Activated T-helper 9 cell treated with anti-CD3 and anti-CD28 coated beads, Interleukin-2, amount 50 U/mL, for 16 hours (primary cell): ENCODE measurements at places on chromosomes 2 and 18.

GRCh38 chr2:35428548-35428947 is 927.0 kb upstream of the CRIM1 start:
- DNase-seq, result no peak

GRCh38 chr2:27130396-27130795 is 4.0 kb downstream of the PREB start:
- no peak for DNase-seq

DNA sequence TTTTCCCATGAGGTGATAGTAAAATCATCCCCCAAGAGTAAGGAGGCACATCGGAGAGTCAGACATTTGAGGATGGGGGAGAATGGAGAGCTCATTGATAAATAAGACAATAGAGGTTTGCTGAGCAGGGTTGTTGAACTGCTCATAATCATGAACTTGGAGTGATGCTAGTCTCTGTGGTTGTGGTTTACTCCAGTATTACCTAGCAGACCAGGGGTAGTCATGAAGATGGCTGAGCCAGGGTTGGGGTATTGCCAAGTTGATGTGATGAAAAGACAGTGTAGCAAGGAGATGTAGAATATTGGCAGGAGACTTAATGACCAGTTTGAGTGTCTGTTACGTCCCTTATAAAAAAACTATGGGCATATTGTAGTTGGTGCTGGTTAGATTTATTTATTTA is 25.4 kb downstream of the CYBRD1 start:
- no peak for DNase-seq

GRCh38 chr2:160337728-160338127 is 137.7 kb upstream of the ITGB6 start:
- DNase-seq, result no peak

GRCh38 chr2:179036353-179036905 is 13.5 kb downstream of the CCDC141 start:
- no peak for DNase-seq

DNA sequence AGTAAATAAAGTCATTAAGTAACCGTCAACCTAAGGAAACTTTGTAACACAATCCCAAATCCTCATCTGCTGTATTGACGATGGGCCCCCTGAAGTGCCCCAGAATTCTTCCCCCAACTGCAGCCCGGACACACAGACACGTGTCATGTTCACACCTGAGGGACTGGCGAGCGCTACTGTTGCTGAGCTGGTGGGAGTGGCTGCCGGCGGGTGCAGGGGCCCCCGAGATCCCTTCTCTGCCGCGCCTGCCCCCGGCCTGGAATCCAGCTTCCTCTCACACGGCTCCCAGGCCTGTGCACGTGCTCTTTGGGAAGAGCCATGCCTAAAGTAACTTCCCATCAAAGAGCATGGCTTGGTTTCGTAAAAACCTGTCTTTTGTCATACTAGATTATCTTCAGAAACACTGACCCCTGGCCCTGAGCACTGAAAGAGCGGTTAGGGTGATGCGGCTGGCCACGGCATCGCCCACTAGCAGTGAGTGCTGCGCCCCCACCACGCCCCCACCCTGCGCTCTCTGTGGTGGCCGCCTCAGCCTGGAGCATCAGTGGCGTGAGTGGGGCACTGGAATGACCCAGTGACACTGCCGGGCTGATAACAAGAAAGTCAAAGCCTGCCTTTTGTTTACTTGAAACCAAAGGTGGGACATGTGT is 56.0 kb downstream of the ADI1 start:
- DNase-seq, result no peak

- no peak for DNase-seq
Observed at GRCh38 chr2:177175917-177176668, 36.5 kb upstream of the HNRNPA3 start.

GRCh38 chr2:161415034-161415986 is 787 bp upstream of the TBR1 start:
- no peak for DNase-seq

DNA sequence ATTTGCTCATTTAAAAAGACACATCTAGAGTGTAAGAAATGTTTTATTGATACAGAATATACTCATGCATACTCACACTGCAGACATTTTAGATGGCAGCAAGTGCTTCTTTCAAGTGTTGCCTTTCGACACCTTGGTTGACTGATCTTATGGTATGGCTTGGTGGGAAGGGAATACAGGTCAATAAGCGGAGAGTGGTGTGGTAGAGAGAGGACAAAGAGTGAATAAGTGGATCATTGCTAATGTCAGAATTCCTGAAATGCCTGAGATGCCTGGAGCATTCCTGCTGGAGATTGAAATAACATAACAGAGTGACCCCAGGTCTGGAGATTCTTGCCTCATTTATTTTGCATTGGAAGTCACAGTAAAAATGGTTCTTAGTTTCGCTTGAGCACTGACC is 76.7 kb downstream of the RND3 start:
- no peak for DNase-seq

DNA sequence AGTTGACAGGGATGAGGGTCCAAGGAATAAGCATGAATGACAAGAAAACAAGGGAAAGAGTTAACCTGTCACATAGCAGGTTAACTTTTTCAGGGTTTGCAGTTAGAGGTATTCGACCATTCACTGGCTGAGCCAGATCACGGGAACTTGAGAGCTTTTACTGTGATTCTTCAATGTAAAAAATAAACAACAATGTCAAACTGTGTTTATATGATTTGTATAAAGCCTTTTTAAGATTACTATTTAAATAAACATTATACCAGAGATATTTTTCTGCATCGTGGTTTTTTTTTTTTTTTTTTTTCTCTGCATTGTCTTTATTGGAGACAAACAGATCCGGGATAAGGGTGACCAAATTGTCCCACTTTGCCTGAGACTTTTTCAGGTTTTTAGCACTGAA is 115.6 kb downstream of the NRP2 start:
- DNase-seq, result no peak
